H1 (cell line): ENCODE measurements at places on chromosomes 6 and 20.

- no peak for DNase-seq
Measured at GRCh38 chr6:143692696-143693095, 14.9 kb downstream of the PHACTR2 start.

DNA sequence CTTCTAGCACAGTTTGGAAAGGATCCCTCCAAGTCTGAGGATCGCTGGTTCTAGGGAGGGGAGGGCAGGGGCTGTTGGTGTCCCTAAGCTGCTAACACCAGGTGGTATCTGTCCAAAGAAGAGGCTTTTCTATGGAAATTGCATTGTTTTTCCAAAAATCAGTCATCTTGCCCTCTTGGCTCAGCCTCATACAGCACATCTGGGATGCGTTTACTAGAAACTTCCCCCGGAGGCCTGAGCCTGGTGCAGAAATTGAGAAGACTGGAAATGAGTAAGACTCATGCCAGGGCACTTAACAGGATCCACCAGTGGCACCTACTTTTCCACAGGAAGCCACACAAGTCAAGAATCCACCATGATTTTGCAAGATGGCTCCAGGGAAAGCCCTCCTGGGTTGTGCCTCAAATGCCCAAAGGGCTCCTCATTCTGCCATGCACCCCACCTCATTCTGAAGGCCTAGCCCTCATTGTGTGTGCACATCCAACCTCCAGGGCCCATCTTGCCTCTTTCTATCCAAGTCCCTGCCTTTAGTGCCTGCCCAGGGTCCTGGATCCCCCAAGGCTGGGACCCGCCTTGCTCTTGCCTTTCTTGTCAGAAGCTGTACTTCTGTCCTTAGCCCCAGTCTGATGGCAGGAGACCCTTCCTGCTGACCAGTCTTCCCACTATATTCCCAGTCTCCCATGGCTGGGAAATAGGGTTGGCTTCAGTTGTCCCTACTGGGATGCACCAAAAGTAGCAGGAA, 97.6 kb downstream of the MRPL14 start:
- no peak for DNase-seq

DNA sequence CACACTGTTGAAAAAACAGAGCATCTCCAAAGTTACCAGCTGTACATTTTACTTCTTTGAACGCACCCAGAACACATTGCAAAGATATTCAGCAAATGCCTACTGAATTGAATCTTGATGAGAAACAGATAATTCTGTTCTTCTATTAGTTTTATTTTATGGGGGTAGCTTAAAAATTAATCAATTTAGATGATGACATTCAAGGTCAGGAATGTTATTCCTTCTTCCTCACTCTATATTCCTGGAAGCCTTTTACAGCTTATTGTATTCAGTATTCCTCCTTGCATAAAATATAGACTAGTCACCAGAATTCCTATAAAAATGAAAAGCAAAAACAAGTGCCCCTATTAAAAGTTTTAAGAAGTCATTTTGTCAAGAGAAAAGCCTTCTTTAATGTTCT, 21.4 kb upstream of the GMDS start:
- no peak for DNase-seq

- no peak for DNase-seq
Measured at GRCh38 chr6:138824482-138825144, 28.7 kb downstream of the ECT2L start.

GRCh38 chr6:7431313-7431673, 41.7 kb downstream of the RIOK1 start:
- no peak for DNase-seq
